AG04450 (cell line): ENCODE measurements at places on chromosomes 5 and 9.

GRCh38 chr9:36640771-36641381, 68.2 kb downstream of the MELK start:
- DNase-seq, result no peak

GRCh38 chr5:39059064-39059463, 15.1 kb downstream of the RICTOR start:
- no peak for DNase-seq

DNA sequence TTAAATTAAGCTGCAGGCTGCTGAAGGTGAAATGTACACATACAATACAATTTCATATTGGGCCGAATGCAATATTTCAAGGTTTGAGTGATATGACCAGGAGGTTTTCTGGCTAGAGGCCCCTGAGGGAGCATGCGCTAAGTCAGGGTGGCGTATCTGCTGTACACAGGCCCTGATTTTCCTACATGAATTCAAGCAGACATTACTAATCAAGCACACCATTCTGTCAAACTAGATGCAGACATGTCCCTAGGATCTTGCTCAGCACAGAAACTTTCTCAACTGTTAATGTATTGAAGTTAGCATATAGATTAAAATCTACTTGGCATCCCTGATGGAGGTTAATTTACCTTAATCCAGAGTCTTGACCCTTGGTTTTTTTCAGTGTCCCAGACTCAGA, 10.7 kb upstream of the LECT2 start:
- no peak for DNase-seq

GRCh38 chr5:886036-886435, 6.6 kb downstream of the BRD9 start:
- no peak for DNase-seq

DNA sequence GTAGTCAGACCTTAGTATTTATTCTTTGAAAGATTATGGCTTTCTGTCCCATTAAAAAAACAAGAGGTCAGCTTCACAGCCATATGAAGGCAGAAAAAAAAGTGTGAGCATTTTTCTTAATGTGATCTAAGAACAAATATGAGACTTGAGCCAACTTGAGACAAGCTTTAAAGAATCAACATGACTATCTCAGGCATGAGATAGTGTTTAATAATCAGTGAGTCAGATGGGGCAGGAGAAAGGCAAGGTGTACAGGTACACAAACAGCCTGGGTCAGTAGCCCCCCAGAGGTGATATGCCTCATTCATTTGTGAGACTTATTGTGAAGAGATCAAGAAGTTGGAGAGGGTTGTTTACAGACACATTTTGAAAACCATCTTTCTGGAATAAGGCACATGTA, 83.6 kb downstream of the GDNF start:
- no peak for DNase-seq
